H9 (cell line): ENCODE measurements at places on chromosomes 12 and 14.
A peak's percentile ranks its signal among the peaks of the same experiment; 100 is the strongest.

GRCh38 chr14:76012354-76012753 lies 26.8 kb downstream of the IFT43 start:
- DNase-seq = peak; percentile 31

GRCh38 chr14:102437997-102438915 lies 71.3 kb downstream of the ANKRD9 start:
- DNase-seq = peak; percentile 92

GRCh38 chr14:63867933-63868921 lies 15.4 kb downstream of the SYNE2 start:
- DNase-seq = no peak

GRCh38 chr12:112574896-112575558 lies 156.3 kb downstream of the PTPN11 start:
- no peak for DNase-seq

- no peak for DNase-seq
These were observed 9.8 kb downstream of the PSMA6 start for GRCh38 chr14:35301735-35302528.

GRCh38 chr12:87687362-87687761 lies 341.8 kb downstream of the C12orf50 start:
- peak; percentile 46 for DNase-seq

GRCh38 chr12:42507565-42507964 lies 82.0 kb downstream of the PRICKLE1 start:
- no peak for DNase-seq

DNA sequence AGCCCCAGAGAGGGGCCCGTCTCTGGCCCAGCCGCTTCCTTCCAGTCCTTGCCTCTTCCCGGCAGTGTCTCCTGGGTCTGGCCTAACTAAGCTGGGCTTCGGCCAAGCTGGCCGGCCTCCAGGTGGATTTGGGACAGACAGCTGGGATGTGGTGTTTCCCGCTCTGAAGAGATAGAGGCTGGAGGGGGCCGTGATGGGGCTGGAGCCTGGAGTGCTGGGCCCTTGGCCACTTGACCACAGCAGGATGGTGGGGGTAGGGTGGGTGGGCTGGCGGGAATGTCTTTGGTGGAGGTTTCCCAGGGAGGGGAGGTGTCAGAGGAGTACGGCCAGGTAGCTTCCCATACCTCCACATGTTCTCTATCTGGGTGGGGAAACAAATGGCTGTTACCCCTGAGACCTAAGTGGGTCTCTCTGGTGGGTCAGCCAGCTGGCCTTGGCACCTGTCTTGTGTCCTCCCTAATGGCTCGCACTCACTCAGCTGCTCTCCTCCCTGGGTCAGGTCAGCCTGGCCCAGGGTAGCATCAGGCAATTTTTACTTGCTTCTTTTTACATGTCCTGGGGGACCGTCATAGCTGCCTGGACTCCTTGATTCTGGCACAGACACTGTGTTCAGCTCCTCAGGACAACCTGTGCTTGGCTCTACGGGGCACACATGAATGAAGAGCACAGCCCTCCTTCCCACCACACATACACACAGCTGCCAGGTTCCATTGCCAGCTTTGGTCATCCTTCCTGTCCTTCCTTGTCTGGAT lies 19.8 kb upstream of the PGF start:
- peak; percentile 10 for DNase-seq

GRCh38 chr12:115404761-115405470 lies 720.9 kb upstream of the TBX3 start:
- DNase-seq = no peak

DNA sequence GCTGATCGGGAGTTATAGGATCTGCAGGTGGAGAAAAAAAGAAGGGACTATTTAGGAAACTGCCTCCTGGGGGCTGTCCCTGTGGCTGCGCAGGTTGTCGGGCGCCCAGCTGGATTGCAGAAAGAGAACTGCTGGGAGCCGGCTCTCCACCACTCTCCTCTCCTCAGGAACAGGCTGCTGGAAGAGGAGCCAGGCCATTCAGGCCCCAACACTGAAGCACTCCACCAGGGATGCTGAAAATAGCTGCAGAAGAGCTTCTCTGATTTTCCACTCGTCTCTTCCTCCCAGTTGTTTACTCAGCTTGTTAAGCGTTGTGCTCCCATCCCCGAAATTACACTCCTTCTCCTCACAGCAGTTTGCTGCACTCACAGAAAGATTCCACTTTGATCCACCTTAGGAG lies 347.3 kb downstream of the GLT1D1 start:
- DNase-seq = no peak

DNA sequence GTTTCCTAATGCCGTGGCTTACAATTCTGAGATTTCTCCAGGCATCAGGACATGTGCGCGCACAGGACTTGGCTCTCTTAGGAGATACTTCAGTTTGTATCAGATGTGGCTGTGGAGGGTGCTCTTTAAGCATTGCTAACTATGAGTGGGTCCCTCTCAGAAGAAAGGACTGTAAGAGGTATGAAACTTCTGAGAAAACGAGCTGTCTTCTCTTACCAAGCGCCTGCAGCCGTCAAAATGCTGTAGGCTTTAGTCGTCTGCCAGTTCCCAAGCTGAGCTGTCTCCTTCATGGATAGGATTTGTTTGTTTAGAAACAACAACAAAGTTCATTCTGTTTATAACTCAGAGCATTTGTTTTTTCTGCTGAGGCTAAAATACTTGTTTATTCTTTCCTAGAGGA lies 16.1 kb upstream of the MANSC4 start:
- no peak for DNase-seq

- no peak for DNase-seq
These were observed 2.5 kb upstream of the LALBA start for GRCh38 chr12:48572326-48572725.

DNA sequence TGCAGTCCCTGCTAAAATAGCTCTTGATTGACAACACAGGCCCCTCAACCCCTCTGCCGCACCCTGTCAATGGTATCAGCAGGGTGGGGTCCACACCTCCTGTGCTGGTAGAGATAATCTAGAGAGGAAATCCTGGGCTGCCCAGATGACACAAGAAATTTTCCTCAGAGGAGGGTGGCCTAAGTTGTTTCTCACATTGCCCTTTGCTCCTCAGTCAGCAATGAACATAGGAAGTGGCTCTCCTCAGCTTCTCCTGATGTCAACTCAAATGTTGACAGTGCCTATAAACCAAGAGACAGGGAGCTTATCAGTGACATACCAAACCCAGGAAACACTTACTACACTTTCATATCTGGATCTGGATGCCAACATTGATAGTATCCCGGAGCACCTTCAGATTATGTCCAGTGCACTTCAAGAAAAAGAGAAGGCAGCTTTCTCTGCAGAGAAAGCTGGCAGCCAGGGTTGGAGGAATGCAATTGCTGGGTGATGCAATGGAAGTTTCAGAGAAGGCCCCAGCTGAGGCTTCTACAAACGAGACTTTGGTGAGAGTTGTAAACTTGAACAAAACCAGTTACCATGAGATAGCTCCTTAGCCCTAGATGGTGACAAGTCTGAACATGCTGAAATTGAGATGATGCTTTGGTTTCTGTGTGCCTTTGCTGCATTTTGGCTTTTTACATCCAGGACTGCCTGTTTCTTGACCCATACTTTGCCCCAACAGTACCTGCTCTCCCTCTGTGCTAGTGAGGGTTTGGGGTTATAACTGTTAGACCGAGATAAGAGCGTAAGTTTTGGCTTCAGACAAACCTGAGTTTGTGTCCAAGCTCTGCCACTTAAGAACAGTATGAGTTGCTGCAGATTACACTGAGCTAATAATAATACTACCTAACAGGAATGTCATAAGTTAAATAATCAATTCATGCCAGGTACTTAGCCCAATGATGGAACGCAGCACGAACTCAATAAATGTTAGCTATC lies 183.5 kb downstream of the NUAK1 start:
- DNase-seq = no peak

- DNase-seq = no peak
These were observed 17.8 kb downstream of the OLR1 start for GRCh38 chr12:10154145-10154496.

DNA sequence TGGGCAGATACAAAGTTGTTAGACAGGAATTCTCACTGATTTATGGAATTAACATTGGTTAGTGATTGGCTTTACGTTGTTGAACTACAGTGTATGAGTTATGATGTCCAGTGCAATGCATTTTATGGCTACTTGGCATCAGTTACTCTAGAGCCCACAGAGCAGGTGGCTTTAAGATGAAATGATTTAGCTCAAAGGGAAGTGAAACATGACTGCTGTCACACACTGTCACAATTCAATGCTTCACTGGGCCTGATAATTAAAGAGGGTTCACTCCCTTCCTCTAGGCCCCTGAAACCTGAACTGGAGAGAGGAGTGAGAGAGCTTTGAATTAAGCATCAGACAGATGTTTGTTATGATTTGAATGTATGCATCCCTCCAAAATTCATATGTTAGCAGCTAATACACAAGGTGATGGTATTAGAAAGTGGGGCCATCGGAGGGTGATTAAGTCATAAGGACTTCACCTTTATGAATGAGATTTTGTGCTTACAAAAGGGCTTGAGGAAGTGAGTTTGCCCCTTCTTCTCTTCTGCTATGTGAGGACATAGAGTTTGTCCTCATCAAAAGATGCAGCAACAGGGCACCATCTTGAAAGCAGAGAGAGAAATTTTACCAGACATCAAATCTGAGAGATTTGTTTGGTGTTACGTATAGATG lies 175.8 kb upstream of the GRIN2B start:
- DNase-seq = no peak

- no peak for DNase-seq
These were observed 41.7 kb upstream of the OR5AU1 start for GRCh38 chr14:21197418-21198205.

- no peak for DNase-seq
These were observed 24.0 kb downstream of the FKBP11 start for GRCh38 chr12:48901278-48901677.

GRCh38 chr14:102804858-102805257 lies 27.6 kb downstream of the TRAF3 start:
- DNase-seq = no peak

DNA sequence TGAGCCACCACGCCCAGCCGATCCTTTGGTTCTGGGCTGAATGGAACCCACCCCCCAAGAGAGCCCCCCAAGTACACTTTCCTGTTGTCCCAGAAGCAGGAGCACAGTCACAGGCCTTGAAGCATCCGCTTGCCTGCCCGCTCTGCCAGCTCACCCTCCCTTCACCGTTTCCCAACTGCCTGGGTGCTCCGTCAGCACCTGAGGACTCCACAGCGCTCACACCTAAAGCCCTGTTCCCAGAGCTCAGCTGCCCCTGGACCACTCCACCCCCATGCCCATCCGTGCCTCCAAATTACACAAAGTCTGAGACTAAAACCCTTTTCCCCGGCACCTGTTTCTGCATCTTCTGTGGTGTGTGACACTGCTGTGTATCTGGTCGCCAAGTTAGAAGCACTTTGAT lies 44.3 kb upstream of the TRAF3 start:
- DNase-seq = no peak

- DNase-seq = no peak
These were observed 19.2 kb downstream of the DCAF4 start for GRCh38 chr14:72945356-72946027.

GRCh38 chr14:103232031-103232808 lies 101.8 kb upstream of the EIF5 start:
- no peak for DNase-seq

GRCh38 chr12:29782871-29783772 lies 620 bp downstream of the TMTC1 start:
- peak; percentile 72 for DNase-seq

DNA sequence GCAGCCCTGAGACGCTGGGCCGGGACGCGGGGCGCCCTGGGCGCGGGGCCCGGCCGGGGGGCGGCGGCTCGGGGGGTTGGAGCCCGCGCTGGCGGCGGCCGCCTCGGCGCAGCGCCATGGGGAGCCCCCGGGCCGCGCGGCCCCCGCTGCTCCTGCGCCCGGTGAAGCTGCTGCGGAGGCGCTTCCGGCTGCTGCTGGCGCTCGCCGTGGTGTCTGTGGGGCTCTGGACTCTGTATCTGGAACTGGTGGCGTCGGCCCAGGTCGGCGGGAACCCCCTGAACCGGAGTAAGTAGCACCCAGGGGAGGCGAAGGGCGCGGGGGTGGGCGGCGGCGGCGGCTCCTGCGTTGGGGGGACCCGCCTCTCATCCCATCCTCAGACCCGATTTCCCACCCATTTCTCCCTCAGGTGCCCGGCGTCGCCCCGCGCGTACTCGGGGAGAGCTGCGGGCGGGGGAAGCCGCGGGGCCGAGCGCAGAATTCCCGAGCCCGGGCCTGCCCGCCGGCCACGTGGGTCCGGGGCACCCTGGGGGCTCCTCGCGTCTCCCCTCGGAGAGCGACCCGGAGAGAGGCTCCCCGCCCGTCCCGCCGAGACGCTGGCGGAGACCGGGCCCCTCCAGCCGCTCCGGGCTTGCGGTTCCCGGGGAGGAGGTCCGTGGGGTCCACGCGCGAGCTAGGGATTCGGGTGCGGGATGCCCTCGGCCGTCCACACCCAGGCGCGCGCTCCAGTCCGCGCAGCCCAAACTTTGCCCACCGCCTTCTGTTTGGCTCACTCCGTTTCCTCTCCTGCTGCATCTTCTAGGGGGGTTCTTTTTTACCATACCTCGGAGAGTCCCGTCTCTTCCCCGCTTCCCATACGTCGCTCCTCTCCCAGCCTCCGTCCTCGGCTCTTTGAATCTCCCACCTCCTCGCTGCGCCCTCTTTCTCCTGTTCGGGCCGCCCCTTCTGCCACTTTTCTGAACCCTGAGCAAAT lies 807 bp downstream of the B4GALNT3 start:
- no peak for DNase-seq

GRCh38 chr14:105248368-105249181 lies at the start of gene BTBD6:
Gene BTBD6, plus strand, starts transcription at chr14:105248533. Its CDS starts 179 bp downstream, at chr14:105248712.
- DNase-seq = peak; percentile 82

DNA sequence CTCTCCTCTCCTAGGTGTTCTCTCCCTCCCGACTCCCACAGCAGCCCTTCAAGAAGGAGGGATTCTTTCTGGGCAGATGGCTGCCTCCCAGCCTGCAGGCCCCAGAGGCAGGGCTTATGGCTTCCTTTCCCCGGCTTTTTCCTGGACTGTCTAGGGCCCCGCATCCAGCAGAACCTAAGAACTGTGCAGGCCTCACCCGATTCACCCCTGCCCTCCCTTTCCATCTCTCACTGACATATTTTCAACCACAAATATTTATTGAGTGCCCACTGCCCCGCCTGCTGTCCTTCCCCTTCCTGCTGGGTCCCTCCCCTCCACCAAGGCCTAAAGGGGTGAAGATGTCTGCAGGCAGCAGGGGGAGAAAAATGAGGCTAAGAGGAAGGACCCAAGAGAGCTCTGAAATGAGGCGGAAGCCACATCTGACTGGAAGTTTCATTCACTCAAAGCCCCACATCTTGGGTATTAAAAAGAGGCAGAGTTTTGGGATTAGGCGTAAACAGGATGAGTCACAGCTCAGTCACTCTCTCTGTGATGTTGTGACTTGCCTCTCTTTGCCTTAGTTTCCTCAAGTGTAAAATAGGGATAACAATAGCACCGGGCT lies 2.9 kb downstream of the SCNN1A start:
- no peak for DNase-seq
